ENCODE measurements at places on chromosomes 3 and 15.

DNA sequence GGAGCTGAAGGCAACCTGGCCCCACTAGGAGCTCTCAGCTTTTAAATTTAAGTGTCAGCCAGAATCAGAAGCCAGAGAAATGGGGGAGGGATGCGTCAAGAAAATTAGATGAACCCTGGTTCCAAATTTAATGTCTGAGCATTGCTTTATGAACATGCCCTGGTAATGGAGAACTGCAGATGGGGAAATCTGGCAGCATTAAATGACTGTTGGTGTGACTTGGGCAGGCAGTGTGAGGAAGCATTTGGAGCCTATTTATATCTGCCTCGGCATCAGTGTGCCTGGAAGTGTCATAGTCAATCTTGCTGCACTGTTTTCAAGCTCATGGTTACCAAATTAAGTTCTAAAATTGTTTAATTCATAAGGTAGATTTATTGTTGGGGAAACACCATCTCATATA, 29.0 kb downstream of the NME9 start:
- DNase-seq: no peak

GRCh38 chr3:104846270-104846669, 520.4 kb upstream of the ALCAM start:
- DNase-seq: peak; percentile 91

DNA sequence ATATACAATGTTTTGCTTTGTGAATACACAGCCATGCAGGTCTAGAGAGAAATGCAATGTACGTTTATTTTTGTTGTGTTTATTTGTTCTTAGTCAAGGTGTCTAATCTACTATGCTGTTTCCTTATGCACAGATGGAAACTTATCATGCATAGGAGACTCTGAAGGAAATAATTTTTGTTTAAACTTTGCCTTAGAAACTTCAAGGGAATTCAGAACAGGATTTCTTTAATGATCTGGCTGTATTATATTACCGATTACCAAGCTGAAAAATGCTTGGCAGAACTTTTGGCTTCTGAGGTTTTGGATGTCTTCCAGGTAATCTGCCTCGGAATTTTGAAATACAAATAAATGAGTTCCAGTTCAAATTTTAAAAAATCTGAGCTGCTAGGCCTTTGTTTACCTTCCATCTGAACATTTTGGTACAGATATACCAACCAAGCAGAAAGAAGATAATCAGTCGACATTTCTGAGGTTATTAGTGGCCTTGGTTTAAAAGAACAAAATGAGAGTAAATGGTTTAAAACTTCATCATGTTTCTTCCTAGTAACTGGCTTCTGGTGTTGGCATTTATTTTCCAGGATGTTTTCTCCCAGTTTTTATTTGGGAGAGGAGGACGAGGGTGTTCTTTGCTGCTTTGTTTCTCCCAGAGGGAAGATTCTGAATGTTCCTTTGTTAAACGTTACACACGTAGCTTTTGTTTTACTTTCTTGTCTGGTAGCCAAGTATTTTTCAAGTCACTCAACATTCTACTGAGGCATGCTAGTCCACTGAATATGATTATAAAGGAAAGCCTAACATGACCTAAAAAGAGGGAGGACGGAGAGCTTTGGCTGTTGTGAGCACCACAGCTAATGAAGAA, 421.8 kb upstream of the TBL1XR1 start:
- peak; percentile 91 for DNase-seq

DNA sequence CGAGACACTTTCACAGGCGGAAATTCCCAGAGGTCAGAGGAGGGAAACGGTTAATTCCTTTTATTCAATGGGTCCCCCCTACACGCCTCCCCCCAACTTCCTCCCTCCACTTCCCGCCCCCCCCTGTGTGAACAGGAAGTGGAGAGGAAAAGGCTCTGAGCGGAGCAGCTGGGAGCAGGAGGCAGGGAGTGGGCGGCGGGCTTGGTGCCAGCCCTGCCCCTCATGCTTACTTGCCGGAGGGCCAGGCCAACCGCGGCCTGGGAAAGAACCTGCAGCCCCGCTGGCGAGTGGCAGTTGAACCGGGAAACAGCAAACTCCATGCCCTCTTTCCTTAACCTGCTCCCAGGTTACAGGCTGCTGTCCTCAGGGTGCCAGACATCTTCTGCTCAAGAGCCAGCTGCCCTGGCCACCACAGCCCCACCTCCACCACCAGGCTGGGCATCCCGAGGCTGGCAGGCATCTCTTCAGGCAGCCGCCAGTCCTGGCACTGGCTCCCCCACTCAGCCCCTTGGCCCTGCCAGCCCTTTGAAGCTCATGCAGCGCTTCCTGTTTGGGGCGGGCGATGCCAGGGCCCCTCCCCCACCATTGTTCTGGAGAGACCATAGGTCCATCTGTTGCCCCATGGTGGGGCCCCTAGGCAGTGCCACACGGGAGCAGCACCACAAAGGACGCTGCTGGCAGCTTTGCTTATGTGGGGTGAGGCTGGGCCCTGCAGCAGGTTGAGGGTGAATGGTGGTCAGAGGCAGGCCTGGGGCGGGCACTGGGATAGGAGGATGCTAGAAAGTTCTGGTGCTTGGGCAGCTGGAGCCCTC, 12.9 kb downstream of the VPS18 start:
- no peak for DNase-seq

- peak; percentile 34 for DNase-seq
These were observed 393.1 kb downstream of the DIPK2A start for GRCh38 chr3:144364737-144365136.

DNA sequence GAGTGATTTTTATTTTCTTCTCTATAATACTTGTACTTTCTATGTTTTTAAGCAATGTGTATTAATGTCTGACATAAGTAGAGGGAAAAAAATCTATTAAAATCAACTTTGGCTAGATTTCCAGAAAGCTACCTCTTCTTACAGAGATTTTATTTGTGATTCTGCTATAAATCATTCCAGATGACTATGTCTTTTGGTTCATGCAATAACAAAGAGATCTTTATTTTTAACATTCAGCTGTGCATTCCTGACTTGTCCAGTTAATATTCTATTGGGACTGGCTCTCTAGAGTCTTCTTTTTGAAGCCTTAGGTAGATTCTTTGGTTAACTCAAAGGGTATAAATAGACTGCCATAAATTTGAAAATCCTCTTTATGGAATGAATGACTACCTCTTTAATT, 74.3 kb upstream of the ARPP21 start:
- DNase-seq: no peak

DNA sequence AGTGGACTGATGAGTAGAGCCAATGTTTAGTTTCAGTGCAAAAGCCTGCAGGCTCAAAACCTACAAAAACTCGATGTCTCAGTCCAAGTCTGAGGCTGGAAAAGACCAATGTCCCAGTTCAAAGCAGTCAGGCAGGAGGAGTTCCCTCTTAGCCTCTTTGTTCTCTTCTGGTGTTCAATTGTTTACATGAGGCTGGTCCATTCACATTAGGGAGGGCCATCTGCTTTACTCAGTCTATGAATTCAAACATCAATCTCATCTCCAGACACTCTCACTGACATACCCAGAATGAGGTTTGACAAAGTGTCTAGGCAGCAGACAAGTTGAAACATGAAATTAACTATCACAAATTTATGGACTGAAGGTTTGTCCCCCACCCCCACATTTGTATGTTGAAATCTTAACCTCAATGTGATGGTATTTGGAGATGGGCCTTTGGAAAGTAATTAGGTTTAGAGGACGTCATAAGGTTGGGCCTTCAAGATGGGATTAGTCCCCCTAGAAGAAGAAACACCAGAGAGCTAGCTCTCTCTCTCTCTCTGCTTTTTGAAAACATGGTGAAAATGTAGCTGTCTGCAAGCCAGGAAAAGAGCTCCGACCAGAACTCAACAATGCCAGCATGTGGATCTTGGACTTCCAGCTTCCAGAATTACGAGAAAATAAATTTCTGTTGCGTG, 438.5 kb upstream of the RGMA start:
- DNase-seq: no peak

DNA sequence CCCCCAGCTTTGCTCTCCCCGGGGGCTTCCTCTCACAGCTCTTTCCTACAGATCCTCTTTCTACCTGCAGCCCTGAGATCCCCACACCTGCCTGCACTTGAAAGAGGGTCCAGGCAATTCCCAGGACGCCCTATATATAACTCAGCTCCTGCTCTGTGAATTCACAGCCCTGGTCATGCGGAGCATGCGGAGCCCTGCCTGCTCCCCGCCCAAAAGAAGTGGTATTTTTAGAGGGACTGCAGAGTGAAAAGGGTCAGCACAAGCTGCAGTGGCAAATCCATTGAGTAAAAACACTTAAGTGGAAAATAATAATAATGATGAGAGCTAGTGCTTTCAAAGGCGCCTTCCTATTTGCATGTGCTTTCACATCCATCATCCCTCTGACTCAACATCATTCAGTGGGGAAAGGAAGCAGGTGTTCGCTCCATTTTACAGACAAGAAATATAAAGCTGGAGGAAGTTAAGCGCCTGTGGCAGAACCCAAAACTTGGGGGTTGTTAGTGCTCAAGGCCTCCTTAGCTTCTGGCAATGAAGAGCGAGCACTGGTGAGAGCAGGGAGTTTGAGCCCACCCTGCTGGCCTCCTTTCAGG, 76.3 kb upstream of the LIPC start:
- no peak for DNase-seq

DNA sequence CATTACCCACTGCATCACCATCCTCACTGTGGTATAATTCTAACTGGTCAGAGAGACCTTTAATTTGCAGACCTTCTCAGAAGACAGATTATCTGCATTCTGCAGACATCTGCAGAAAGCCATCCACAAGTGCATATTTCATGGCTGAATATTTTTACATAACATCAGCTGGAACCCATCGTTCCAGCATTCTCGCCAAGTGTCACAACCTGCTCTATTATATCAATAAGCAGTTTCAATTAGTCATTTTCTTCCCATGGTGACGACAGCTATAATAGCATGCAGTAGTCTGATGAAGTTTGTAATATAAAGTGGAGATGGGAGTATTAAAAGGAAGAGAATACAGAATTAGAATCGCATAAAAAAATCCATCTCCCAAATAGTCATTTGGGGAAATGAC, 334.7 kb downstream of the FHIT start:
- no peak for DNase-seq

GRCh38 chr3:191568206-191568605, 107.2 kb downstream of the PYDC2 start:
- DNase-seq: no peak

DNA sequence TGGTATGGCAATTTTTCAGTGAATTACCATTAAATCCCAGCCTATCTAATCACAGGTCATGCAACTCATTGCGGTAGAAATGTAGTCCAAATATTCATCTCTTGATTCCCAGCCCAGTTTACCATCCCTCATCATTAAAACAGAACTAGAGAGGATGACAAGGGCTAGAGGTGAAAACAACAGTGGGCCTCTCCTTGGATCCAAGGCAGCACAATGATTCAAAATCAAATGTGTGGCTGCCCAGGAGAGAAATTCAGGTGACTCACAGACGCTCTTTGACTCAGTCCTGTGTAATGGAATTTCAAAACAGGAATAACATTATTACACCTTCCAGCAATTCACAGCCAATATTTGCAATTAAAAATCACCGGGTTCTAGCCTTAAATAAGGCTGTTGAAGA, 246.5 kb downstream of the TBL1XR1 start:
- peak; percentile 73 for DNase-seq

DNA sequence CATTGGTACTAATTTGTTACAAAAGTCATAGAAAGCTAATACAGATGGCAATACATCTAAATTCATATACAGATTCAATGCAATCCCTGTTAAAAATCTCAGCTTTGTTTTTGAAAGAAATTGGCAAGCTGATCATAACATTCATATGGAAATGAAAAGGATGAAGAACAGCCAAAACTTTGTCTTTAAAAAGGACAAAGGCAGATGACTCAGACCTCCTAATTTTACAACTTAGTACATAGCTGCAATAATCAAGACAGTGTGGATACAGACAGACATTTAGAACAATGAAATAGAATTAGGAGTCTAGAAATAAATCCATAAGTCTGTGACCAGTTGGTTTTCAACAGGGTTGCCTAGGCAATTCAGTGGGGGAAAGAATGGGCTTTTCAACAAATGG, 63.3 kb downstream of the AQP9 start:
- DNase-seq: peak; percentile 47

GRCh38 chr15:58453931-58454793, 22.4 kb downstream of the LIPC start:
- no peak for DNase-seq

DNA sequence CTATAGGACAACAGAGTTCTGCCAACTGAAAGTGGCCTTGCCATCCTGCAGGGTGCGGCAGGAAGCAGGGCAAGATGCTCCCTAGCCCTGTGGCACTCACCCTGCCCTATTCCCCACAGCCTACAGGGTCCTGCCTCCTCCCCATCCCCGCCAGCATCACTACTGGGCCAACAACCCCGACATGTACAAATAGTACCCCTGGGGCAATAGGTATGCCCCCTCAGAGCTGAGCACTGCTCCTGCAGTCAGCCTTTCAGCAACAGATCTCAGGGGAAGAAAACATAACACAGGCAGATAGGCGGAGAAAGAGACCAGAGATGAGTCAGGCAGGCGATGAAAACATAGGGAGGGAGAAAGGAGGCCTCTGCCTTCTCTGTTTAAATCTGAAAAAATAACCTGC, 74.7 kb downstream of the XXYLT1 start:
- peak; percentile 69 for DNase-seq

GRCh38 chr3:123064914-123065313, 1.9 kb upstream of the PDIA5 start:
- DNase-seq: no peak

GRCh38 chr3:31232055-31233025, 300.4 kb upstream of the STT3B start:
- no peak for DNase-seq

- no peak for DNase-seq
These were observed 540.7 kb upstream of the NECTIN3 start for GRCh38 chr3:110530902-110531301.

DNA sequence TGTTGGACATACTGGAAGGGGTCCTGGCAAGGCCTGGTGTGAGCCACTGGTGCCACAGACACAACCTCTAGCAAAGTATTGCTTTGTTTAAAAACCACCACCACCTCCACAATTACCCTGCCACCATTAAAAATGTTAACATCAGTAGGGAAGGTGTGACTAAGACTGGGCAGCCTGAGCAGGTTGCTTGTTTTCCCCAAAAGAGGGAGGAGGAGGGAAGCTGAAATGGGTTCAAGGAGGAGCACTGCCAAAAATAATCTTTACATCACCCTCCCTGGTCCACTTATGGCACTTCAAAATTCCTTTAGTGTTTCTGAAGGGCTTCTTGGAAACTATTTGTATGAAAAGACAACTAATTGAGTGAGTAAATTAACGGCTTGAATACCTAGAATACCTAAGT, 99.8 kb upstream of the FGF7 start:
- DNase-seq: no peak

All from iris pigment epithelial cell (primary cell).